ENCODE measurements at places on chromosomes 5 and 9.

GRCh38 chr9:107295995-107296394 is 12.9 kb downstream of the RAD23B start:
- no peak for DNase-seq

GRCh38 chr5:59713498-59713844 is 180.1 kb downstream of the PDE4D start:
- DNase-seq, result no peak

GRCh38 chr9:132293145-132293721 is 61.6 kb downstream of the SETX start:
- no peak for DNase-seq

- no peak for DNase-seq
Observed at GRCh38 chr9:83396342-83396741, 141.9 kb downstream of the FRMD3 start.

DNA sequence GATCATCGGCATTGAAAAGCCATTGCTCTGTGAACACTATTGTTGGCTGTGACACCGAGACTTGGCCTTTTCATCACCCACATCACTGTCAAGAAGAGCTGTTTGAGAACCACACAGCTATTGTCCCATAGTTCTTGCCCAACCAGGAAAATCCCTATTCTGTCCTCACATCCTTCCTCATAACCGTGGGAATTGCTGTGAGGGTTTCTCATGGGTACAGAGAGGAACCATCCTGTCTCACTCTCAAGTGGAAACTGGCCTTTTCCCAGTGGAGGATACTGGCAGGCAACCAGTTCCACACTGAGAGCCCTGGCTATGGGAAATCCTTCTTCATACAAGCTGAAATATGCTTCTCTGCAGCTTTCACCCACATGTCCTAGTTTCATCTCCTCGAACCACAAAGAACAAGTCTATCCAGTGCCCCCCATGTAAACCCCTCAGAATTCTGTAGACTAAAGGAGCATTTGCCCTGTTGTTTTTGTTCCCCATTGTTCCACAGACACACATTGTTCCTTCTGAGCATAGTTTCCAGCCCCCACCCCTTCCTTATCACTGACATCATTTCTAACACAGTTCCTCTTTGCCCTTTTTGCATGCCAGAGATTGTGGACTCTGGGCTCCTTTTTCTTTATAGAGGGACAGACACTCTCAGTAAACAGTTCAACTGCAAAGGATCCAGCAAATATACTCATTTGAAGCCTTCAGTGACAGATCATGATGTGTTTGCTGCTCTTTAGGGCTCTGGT is 57.8 kb upstream of the C5orf46 start:
- no peak for DNase-seq

DNA sequence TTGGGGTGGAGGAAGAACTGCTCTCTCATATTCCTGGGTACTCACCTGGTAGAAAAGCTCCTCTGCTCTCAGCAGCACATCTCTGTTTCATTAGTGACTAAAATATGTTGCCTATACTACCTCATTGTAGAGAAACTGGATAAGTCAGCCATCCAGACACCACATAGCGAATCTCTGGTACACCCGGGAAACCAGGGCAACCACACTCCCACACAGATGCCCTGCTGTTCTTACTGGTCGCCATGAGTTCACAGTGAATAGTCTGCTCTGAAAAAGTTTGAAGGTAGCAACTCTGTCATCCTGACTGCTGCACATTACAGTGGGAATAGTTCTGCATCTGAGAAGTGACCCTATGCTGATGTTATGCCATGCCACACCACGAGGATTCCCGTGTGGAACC is 135.0 kb downstream of the ENTREP1 start:
- no peak for DNase-seq

- no peak for DNase-seq
Observed at GRCh38 chr5:112862085-112862484, 998 bp downstream of the SRP19 start.

DNA sequence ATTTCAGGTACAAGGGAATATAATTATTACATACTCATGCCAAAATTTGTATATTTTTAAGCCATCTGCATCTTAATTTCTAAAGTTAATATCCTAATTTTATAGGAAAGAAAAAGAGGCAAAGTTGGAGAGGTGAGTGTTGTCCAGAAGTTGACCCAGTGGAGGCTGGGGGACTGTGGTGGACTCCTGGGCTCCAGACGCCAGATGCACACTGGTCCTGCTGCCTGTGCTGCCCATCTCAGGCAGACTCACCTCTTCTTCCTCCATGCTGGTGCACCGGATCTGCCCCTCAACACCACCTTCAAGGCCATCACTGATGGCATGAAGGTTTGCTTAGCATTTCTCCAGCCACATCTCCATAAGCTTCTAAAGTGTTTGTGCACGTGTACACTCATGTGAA is 220.8 kb upstream of the NFIL3 start:
- DNase-seq, result no peak

GRCh38 chr9:137876781-137877386 is 698 bp upstream of the CACNA1B start:
- no peak for DNase-seq

- no peak for DNase-seq
Observed at GRCh38 chr5:145218982-145219381, 616.2 kb downstream of the PRELID2 start.

- no peak for DNase-seq
Observed at GRCh38 chr5:158514986-158515359, 584.7 kb downstream of the EBF1 start.

- no peak for DNase-seq
Observed at GRCh38 chr9:105735366-105735765, 41.0 kb downstream of the TMEM38B start.

DNA sequence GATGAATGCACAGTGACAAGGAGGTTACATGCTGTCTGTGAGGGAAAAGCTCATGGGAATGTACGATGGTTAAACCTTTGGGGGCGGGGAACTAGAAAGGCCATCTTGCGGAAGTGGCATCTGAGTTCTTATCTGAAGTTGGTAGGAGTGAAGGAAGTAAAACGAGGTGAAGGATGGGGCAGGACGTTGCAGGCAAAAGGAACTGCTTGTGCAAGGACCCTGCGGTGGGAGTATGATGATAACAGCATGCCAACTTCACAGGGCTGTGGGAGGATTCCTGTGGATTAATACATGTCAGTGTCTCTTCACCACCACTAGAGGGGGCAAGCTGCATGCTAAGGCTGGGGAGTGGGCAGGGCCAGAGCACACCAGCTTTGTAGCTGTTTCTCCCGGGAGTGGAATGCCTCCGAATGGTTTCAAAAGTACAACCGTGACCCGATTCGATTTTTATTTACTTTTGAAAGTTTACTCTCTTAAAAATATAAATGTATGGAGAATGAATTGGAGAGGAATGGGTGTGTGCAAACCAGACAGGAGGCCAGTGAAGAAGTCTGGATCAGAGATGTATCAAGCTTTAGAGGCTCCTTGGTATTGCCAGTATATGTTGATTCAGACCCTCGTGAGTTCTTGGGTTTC is 62.5 kb downstream of the CYFIP2 start:
- peak; percentile 71 for DNase-seq

DNA sequence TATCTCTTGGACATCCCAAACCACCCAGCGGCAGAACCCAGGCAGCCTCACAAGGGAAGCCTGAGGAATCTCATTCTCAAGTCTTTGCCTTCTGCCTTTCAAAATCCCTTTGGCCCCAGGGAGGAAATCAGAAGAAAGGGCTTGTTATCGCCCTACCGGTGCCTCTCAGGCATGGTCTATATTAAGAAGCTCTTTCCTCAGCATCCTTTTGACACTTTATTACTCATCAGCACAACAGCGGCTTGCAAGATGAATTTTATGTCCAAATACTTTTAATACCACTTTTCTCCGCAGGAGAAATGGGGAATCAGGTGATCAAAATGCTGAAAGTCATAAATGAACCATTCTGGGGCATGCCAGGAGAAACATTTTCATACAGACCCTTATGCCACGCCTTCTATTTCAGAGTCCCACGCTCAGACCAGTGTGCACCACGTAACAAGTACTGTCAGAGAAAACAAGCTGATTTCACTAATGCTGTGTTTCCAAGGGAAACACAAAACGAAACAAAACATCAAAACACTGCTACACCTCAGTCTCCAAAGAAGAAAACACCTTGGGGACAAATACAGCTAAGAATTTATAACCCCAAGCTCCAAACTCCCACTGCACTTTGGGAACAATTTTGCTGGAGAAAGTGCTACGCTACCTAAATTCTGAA is 30.0 kb downstream of the RAPGEF1 start:
- DNase-seq, result no peak

DNA sequence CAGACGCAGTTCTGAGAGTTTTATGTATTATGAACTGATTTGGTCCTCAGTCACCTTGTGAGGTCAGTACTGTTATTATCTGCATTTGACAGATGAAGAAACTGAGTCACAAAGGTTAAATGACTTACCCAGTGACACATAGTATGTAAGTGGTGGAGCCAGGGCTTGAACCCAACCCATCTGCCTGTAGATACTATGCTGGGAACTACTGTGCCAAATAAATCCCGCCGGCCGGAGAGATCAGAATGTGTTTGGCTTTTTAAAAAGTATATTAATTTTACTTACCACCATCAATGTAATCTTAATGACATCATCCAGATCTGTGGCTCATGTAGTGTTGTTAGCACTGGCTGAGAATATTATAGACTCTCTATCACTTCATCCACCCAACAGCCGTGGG is 80.8 kb downstream of the ZNF618 start:
- DNase-seq, result no peak

DNA sequence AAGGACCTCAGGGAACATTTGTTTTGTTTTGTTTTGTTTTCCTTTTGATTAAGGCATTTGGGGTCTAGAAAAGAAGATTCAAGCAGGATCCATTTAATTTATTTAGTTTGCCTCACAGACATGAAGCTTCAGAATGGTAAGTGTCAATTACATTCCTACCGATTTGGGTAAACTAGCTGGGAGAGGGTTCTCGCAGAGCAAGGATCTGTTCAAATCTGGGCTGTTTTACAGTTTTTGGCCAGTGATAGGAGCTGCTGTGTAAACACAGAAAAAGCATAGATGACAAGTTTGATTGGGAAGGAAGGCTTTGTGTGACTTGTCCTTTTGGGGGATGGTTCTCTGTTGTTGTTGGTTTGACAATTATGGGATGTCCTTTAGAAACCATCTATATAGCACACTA is 470.3 kb upstream of the WWC1 start:
- DNase-seq, result no peak

GRCh38 chr5:172141949-172142319 is 46.1 kb downstream of the STK10 start:
- DNase-seq, result no peak

GRCh38 chr9:88396836-88397577 is 8.8 kb downstream of the SPIN1 start:
- DNase-seq, result peak; percentile 29

- no peak for DNase-seq
Observed at GRCh38 chr9:101706261-101706798, 32.1 kb downstream of the GRIN3A start.
